ENCODE measurements at places on chromosomes 5 and 9.

DNA sequence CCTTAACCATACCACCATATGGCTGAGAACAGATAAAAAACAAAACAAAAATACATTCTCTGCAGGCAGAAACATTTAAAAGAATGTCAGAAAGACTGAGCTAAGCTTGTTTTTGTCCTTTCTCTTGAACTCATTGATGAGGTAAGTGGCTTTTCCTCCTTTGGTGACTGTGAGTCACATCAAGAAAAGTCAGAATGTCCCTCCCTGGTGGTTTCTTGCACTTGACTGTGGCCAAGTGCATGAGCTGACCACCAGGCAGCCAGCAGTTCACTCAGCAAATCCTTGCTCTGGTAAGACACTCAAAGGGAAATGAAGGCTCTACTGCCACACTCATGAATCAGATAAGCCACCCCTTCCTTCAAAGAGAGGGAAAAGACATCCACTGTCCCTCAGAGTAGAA lies 970.9 kb downstream of the TAF11L14 start:
- no peak for DNase-seq

DNA sequence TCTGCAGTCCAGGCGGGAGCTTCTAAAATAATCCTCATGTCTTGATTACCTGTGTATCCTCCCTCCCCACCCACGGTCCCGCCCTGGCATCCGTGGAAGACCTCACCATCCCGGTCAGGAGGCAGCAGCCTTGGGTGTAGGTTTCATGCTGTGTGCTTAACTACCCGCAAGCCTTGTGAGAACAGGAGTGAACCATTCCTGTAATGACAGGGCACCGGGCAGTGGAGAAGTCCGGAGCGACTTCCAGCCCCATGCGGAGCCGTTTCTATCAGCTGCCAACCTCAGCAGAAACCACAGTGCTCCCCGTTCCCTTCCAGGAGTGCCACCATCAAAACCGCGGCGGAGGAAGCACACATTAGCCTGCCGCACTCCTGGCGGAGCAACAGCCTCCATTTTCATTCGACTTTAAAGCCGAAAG lies 123.5 kb upstream of the LMX1B start:
- no peak for DNase-seq

- DNase-seq = peak; percentile 32
These were observed 76.6 kb downstream of the RORB start for GRCh38 chr9:74573640-74574191.

- no peak for DNase-seq
These were observed 23.2 kb upstream of the DAB2 start for GRCh38 chr5:39447968-39448367.

DNA sequence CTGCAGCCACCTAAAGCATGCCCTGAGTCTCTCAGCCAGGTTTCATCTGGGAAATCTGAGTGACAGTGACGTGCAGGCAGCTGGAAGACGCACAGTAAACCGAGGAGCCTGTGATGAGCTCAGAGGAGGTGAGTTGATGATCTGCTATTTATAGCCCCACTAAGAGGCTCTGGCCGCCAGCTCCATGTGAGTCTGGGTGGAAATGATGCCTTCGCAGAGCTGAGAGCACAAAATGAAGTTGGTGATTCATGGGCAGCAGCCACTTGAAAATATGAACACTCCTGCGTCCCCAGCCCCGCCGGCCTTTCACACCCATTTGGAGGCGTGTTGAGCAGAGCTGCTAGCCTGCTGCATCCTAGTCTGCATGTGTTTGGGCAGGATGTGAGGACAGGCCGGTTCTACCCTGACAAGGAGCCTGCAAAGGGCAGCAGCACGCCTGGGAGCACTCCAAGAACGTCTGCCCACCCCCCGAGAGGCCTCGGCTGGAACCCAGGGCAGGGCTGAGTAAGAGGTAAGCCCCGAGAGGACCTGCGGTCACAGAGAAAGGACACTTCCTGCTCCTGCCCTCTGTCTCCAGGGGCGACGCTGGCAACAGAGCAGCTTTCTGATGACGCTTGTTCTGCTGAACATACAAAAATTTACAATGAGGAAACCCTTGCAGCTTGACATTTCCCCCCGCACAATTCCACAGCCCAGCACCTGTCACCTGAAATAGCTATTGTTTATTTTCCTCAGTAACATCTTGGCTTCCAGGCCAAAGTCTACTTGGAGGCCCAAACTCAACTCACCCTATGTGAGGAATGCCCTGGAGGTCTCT lies 25.1 kb upstream of the CDKN2AIPNL start:
- DNase-seq = peak; percentile 76

DNA sequence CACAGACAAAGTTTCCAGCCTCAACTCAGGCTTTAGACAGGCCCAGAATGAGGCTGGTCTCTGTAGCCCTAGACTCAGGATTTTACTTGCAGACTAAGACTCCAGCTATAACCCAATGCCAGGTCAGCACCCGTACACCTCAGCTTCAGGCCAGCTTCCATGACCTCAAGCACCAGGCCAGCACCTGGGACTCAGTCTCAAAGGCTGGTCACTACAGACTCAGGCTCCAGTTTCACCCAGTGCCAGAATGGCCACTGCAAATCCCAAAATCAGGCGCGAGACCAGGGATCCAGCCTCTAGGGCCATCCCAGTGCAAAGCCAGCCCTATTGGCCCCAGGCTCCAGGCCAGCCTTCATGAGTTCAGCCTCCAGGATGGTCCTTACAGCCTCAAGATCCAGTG lies 44.9 kb downstream of the C9 start:
- no peak for DNase-seq

- DNase-seq = no peak
These were observed 8.9 kb downstream of the MRPL22 start for GRCh38 chr5:154949781-154950180.

GRCh38 chr5:1010181-1010510 lies 1.5 kb downstream of the NKD2 start:
- no peak for DNase-seq

DNA sequence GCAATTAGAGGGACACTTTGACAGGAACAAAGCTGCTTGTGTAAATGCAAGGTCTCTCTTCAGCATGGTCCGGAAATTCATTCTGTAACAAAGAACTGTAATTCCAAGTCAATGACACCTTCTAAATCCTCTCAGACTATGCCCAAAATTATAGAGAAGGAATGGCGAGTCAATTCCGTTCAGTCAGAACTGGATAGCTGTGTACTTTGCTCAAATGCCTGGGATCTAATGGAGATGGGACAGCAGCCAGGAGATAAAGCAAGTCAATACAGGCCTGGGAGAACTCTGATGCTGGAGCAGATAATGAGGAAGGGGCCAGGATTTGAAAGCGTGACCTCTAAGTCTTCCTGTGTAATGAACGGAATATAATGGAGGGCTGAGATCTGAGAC lies 96.4 kb upstream of the SPRY4 start:
- DNase-seq = no peak

DNA sequence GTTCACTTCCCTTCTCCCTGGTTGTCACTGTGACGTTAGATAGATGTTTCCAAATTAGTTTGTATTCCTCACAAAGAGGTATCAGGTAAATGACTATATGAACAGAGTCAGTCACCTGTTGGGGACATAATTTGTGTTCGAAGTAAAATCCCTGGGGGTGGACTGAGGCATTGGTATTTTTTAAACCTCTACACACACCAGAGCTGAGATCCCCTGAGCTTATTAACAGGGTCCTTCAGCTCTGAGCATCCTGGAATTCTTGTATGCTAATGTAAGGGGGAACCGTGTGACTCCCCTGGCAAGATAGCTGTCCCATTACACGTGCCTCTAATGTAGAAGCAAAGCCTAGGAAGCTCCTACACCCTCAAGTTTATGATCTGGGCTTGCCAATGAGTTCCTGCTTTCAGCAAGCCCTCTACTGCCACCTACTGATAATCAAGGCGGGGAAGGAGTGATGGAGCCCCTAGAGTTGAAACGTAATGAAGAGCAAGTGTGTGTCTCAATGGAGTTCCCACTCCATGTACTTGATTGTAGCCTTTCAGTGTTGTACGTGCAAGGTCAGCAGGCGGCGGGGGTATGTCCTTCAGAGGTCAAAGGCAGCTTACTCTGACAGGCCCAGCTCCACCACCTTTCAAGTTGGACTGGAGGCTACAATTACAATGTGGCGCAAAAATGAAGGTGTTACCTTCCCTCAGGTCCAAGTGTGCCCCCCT lies 14.4 kb downstream of the PRKACG start:
- peak; percentile 77 for DNase-seq

GRCh38 chr9:3240656-3241268 lies 285.0 kb downstream of the RFX3 start:
- DNase-seq = peak; percentile 82

GRCh38 chr9:16180091-16180490 lies 627.2 kb downstream of the CCDC171 start:
- peak; percentile 48 for DNase-seq

DNA sequence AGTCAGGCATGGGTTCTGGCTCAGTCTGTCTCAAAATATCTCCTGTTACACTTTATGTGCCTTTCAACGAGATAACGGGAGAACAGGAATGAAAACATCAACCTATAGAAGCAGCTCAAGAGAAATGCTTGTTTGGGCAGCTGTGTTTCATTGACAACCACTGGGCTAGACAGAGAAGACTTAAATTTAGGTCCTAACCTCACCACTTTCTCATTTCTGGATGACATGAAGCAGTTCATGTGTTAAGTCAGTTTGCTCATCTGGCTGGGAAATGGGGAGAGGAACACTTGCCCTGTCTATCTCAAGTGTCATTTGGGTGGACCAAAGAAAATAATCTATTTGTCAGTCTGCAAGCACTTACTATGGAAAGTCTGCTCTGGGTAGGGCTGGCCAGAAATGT lies 66.7 kb upstream of the PCA3 start:
- no peak for DNase-seq

DNA sequence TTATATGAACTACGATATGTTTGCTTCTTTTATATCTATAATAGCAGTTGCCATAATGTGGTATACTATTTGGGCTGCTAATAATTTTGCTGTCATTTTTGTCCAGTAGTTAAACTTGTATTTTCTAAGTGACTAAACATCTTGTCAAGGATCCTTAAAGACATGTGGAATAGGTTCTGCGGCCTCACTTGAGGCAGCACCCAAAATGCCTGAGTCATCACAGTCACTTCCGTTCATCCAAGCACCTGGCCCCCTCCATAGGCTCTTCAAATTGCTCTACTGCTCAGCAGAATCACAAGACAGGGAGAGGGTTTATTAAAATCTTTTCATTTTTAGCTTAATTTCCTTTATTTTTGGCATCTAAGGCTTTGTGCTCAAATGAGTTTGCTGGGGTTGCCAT lies 259.1 kb downstream of the AOPEP start:
- no peak for DNase-seq

GRCh38 chr5:160445132-160445531 lies 23.5 kb downstream of the PTTG1 start:
- DNase-seq = no peak

DNA sequence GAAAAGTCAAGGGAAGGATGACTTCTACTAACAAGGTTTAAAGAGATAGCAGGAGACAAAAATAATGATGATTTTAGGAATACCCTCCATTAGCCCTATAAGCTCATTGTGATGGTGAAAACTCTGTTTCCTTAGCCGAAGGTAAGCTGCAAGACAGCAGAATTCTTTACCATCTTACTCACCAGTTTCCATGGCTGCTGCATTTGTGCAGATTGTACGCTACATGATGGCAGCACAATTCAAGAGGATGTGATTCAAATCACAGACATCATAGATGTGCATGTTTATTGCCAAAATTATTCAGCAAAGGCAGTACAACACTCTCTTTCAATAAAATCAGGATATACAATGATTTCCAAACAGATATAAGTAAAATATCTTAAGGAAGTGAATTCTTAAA lies 175.6 kb downstream of the SPATA31D1 start:
- DNase-seq = no peak

- no peak for DNase-seq
These were observed 2.1 kb downstream of the RXRA start for GRCh38 chr9:134328341-134328840.

DNA sequence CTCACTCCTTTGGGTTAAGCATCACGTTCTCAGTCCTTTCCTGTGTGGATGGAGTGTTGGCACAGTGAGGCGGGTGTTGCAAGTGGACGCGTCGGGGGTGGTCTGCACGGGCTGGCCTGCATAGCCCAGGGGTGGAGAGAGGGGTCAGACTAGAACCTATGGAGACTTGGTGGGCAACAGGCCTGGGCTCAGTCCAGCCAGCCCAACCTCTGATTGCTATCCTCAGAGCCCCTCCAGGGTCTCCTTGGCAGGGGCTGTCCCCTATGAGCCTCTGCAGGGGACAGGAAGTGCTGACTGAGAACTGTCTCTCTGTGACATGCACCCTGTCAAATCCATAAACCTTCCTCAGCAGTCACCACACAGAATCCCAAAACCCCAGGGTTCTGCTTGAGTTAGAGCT lies 2.3 kb downstream of the DCANP1 start:
- no peak for DNase-seq

DNA sequence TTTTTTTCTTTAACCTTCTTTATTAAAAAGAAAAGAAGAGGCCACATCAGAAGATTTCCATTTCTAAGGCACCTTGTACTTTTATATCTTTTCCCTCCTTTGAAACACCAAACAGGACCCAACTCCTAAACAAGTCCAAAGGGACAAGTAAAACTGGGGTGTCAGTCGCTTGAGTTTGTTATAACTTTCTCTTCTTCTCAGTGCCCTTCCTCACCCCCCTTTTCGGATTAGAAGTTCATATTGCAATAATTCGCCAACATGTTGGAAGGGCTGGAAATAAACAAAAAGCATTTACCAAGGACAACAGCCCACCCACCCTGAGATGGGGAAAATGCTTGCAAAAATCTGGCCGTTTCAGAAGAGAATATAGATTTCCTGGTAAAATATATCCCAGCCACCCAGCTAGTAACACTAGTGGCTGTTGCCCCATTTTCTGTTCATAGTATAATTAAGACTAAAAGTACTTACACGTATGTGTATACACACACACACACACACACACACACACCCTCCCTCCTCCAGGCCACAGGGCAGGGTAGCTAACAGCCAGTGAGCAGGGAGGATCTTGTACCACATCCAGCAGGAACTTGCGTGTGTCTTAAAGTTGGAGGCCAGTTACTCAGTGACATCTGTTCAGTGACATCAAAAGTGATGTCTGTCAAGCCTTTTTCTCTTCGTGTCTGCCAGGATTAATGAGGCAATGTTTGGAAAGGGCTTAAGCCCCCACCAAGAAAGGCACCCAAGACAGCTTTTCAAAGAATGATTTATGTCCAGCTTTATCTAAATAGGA lies 149.1 kb upstream of the KLF4 start:
- DNase-seq = peak; percentile 89

DNA sequence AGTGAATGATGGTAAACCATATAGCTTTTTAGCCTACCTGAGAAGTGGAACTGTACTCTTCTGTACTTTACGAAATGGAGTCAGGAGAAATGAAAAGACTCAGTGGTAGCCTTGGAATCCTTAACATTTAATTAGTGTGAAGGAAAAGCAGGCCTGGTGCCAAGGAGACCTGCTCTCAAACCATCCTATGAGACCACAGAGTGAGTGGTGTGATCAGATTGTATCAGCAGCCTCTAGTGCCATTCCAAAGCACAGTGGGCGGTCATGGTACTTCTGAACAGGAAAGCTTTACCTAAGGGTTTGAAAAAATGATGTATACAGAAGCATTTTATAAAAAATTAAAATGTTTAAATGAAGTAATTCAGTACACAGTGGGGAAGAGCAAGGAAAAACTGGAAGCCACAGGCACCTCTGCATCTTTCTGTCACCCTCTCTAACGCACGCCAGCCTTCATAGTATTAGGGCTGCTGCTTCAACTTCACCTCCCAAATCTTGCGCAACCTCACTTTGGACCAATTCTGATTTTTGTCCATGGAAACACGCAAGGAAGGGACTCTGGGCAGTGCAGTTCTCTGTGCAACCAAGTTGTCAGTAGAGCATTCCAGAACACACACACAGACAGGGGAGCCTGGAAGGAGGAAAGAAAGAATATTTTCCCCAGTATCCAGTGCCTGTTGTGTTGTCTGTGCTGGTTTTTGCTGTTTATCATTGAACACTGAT lies 203.7 kb downstream of the SH3GL2 start:
- no peak for DNase-seq

- peak; percentile 68 for DNase-seq
These were observed 232.3 kb upstream of the TBCA start for GRCh38 chr5:78008356-78008967.
